ENCODE measurements at places on chromosomes 7 and 10.

- DNase-seq, result peak; percentile 57
Observed at GRCh38 chr10:13440185-13441061, 88.4 kb downstream of the BEND7 start.

DNA sequence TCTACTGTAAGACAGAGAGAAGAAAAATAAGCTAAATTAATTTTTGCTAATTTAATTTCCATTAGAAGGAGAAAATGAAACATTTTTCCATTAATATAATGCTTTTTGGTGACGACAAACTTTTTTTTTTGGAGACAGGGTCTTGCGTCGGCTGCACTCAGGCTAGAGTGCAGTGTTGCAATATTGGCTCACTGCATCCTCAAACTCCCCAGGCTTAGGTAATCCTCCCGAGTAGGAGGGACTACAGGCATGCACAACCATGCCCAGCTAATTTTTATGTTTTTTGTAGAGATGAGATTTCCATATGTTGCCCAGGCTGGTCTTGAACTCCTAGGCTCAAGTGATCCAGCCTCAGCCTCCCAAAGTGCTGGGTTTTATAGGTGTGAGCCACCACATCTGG lies 229.8 kb upstream of the LRRN3 start:
- no peak for DNase-seq

DNA sequence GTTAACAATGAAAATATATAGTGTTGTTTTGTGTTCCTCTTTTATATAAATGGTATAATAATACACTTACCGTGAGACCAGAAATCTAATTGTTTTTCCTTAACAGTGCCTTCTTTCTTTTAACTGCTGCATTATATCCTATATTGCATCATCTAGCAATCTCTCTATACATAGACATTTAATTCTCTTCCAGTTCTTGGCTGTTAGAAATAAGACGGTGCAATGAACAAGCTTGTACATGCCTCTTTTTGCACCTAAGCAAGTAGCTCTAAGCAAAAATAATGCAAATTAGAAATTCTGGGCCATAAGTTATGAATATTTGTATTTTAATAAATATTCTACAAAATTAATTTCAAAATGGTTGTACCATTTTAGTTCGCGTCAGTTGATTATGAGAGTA lies 55.9 kb upstream of the AHR start:
- DNase-seq, result no peak

GRCh38 chr7:51639661-51640334 lies 323.2 kb upstream of the COBL start:
- no peak for DNase-seq

GRCh38 chr7:71343039-71343438 lies 211.1 kb downstream of the GALNT17 start:
- no peak for DNase-seq

DNA sequence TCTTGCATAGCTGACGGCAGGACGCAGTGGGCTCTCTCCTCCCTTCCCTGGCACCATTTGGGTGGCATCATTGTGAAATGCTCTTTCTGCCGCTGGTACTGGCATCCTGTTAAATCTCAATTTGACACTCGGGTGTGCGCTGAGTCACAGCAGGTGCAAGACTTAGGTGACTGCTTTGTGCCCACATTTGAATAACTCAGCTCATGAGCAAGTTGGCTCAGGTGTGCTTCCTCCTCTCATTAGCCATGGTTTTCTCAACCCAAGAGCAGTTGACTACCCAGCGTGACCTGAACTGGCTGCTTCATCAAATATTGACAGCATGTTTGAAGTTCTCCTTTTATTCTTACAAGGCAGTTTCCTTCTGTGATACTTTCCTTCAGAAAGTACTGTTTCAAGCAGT lies 24.6 kb upstream of the NFE2L3 start:
- DNase-seq, result no peak

DNA sequence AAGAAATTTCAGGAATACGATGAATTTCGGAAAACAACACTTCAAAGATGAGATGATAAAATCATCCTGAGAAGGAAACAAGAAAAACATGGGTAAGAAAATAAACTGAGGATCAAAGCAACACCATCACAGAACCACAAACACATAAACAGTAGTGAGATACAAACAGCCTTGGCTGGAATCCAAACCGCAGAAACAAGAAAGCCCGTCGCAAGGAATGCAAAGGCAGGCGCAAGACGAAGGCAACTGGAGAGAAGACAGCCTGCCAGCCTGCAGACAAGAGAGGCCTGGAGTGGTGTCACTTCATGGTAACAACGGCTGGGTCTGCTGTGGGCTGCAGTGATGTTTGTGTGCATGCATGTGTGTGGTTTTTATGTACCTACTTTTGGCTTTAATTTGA lies 61.8 kb upstream of the DRGX start:
- no peak for DNase-seq

GRCh38 chr7:155427411-155428038 lies 30.4 kb upstream of the EN2 start:
- no peak for DNase-seq

DNA sequence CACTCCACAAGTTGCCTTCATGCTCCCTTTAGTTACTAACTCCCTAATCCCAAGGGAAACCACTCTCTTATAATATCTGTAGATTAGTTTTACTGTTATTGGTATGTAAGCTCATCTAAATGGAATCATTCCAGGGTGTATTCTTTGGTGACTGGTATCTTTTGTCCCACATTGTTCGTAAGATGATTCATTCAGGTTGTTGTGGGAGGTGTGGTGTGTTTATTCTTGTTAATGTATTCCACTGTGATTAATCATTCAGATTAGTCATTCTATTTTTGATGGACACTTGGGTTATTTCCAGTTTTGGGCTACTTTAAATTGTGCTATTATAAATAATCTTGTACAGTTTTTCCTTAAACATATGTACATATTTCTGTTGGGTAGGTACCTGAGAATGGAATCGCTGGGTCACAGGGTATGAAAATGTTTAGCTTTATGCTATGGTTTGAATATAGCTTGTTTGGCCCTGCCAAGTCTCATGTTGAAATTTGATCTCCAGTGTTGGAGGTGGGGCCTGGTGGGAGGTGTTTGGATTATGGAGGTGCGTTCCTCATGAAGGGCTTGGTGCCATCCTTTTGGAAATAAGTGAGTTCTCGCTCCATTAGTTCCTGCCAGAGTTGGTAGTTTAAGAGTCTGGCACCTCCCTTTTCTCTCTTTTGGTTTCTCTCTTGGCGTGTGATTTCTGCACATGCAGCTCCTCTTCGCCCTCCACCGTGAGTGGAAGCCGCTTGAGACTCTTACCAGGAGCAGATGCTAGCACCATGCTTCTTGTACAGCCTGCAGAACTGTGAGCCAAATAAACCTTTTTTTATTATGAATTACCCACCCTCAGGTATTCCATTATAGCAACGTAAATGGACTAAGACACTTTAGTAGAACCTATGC lies 13.8 kb downstream of the BTRC start:
- DNase-seq, result no peak

DNA sequence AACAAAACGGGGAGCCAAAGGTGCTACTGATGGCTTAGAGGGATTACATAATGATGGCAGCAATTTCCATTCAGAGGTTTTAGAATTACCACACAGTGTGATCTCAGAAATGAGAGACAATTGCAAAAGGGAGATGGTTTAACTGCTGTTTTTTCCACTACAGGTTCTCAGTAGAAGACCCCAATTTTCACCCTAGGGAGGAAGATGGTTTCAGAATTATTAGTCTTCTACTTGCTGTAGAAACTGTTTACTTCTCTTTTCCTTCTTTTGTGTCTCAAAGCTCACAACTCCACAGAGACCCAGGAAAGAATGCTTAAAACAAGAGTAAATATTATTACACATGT lies 226.5 kb downstream of the INHBA start:
- no peak for DNase-seq

- DNase-seq, result no peak
Observed at GRCh38 chr7:107712025-107712424, 31.9 kb upstream of the CBLL1 start.

GRCh38 chr7:135981958-135982646 lies 4.9 kb upstream of the MTPN start:
- DNase-seq, result no peak

DNA sequence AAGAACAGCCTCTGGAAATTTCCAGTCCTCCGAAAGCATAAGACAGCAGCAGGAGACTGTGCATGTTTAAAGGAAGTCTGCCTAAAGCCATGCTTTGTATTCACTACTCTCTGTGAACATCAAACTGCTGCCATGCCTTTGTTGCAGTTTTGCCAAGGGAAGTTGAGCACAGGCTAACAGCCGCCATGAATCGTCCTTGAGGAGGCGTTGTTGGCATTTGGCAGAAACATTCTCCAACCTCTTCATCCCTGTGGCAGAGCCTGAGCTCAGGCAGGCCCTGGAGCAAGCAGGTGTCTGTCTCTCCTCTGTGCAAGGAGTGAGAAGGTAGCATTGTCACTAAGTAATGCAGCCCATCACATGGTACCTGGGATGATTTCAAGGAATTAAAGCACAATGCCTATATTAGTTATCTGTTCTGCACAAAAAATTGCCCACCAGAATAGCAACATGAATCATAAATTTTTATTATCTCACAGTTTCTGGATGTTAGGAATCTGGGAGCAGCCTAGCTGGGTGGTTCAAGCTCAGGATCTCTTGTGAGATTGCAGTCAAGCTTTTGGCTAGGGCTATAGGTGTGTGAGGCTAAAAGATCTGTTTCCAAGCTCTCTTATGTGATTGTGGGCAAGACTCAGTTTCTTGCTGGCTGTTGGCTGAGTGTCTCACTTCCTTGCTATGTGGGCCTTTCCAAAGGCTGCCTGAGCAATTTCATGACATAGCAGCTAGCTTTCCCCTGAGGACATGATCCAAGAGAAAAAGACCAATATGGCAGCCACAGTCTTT lies 46.5 kb upstream of the KIAA1217 start:
- no peak for DNase-seq

GRCh38 chr7:84781838-84782237 lies 405.0 kb downstream of the SEMA3D start:
- DNase-seq, result no peak

GRCh38 chr7:77561352-77561751 lies 24.3 kb downstream of the PTPN12 start:
- DNase-seq, result no peak

DNA sequence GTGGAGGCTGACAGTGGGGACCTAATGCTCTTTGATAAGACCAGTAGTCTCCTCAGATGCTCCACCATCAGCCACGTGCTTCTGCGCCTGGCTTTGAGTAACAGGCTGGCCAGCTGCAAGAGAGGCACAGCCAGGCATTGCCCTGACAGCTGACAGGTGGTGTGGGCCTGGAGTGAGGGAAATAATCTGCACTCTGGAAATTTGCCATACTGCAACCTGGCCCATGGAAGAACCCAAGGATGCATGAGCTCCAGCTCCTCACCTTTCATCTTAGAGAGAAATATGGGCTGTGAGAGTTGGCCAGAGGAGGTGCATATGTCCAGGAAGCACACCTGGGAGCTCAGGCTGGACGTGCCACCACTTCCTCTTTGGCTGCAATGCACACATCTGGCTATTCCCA lies 118.9 kb downstream of the PLXDC2 start:
- DNase-seq, result no peak

- no peak for DNase-seq
Observed at GRCh38 chr10:77290528-77291155, 347.0 kb downstream of the KCNMA1 start.

- peak; percentile 59 for DNase-seq
Observed at GRCh38 chr7:38178695-38179344, 775 bp downstream of the STARD3NL start.

DNA sequence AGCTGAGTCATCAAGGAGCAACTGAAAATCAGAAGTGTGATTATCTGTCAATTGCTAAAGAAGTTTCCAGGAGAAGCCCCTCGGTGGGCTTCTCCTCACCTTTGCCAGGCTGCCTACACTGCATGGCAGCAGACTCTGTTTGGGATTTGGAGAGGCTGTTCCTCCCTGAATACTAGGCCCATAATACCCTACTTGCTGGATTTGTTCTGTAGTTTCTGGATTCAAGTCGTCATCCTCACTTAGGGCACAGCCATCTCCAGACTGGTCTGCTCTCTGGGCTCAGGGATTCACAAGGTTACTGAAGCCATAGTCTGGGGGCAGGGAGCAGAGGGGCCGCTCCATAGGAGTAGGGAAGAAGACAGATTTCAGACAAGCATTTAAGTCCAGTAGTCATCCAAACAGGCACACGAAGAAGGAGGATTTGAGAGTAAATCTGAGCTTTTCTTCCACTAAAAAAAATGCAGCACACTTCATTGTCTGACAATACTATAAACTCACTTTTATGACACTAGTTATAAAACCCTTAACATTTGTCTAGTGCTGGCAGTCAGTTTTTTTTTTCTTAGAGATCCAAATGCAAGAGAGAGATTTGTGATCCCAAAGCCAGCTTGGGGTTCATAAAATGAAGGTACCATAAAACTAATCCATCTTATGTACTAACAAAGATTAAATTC lies 723.3 kb downstream of the GRID1 start:
- DNase-seq, result no peak

DNA sequence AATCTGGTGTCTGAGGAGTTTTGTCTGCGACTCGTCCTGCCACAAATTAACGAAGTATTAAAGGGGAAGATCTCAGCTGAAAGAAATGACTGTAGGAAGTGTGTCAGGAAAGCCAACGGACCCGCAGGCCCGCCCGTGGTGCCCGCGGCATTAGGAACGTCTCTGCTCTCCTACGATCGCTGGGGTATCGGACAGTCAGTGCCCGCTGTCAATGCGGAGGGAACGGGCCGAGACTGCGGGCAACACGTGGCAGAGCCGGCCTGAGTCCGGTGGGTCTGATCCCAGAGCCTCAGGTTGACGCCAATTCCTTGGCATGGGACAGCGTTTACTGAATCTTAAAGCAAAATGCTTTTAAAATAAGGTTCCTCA lies 128.7 kb downstream of the KBTBD2 start:
- DNase-seq, result no peak

- DNase-seq, result no peak
Observed at GRCh38 chr7:141860207-141860606, 18.9 kb upstream of the PRSS37 start.

DNA sequence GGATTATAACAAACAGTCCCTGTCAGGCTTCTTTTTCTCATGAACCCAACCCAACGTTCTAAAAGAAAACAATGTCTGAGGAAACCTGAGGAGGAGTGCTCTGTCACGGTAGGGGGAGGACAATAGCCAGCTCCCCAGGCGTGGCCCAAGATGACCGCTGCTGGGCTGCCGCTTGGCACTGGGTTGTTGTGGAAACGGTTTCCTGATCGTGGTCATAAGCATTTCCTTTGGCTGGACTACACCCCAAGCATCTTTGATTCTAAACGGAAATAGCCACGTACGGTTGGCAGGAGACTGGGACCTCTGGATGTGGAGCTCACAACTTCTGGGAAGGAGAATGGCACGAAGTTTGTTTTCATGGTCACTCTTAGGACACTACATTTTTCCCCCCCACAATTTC lies 30.4 kb upstream of the DMBT1 start:
- no peak for DNase-seq
